ENCODE measurements at places on chromosomes 16 and 17.
A peak's percentile ranks its signal among the peaks of the same experiment; 100 is the strongest.

DNA sequence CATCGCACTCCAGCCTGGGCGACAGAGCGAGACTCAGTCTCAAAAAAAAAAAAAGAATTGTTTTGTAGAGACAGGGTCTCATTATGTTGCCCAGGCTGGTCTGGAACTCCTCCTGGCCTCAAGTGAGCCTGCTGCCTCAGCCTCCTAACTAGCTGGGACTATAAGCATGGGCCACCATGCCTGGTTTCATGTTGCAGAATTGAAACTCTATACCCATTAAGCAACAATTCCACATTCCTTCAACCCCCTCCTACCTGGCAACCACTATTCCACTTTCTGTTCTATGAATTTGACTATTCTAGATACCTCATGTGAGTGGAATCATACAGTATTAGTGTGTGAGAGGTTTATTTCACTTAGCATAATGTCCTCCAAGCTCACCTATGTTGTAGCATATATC is 24.5 kb downstream of the RNF135 start:
- no peak for DNase-seq

DNA sequence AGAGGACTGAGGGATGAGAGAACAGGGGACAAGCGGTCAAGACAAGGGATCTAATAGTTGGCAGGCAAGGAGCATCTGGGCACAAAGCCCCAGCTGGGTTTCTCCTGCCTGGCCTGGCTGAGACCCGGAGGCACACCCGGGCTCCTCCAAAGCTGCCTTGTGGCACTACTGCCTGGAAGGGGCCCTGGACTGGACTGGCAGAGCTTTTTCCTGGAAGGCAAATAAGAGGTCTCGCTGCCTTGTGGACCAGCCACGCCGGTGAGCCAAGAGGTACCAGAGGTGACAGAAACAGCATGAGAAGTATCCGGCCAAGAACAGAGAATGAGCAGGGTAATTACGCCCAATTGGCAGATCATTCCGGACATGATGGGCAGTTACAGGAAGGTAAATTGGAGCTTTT is 64.6 kb downstream of the GTF3C1 start:
- DNase-seq, result no peak

DNA sequence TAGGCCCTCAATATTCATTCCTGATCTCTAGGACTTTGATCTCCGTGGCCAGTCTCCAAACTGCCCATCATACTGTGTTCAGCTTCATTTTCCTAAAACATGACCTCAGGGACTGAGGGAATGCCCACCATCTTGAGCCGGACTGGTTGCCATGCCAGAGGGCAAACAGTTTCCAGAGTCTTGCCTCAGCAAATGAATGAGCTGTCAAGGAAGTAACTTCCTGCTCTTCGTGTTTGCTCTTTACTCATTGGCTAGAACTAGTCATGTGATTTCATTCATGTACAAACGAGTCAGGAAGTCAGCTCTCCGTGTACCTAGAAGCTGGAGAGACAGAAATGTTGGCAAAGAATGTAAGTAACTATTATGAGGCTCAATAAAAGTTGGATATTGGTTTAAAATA is 50.2 kb downstream of the ANKFN1 start:
- no peak for DNase-seq

GRCh38 chr17:82878527-82878926 is 38.7 kb upstream of the ZNF750 start:
- DNase-seq, result no peak

GRCh38 chr16:57648125-57648524 is 19.7 kb downstream of the ADGRG1 start:
- peak; percentile 45 for DNase-seq

DNA sequence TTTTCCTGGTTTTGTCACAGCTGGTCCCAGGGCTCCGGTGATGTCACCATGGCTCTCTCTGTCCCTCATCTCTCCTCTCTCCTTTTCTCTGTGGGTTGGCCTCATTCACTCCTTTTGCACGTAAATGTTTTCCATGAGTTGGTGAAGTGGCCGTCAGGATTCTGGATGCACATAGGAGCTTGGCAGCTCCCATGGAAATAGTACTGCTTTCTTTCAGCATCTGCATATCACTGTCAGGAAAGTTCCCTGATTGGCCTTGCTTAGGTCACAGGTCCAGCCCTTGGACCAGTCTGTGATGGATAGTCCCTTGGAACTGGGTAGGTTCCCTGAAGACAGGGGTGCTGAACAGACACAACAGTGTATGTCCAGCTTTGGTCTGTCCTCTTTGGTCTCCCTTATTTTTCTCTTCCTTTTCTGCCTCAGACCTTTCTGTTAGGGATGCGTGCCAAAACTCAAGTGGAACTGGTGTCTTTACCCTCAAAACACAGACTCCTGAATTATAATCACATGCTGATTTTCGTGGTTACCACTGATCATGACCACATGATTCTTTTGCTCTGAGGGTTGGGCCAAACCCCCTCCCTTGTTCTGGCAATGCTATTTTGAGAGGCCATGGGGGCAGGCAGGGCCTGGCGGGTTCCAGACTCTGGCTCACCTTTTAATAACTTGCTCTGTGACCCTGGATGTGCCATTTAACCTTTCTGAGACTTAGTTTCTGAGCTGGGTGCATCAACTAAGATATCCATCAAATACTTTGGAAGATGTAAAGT is 99.0 kb downstream of the MSI2 start:
- DNase-seq, result no peak

GRCh38 chr17:10798332-10798749 is 5.6 kb downstream of the TMEM238L start:
- DNase-seq, result no peak

DNA sequence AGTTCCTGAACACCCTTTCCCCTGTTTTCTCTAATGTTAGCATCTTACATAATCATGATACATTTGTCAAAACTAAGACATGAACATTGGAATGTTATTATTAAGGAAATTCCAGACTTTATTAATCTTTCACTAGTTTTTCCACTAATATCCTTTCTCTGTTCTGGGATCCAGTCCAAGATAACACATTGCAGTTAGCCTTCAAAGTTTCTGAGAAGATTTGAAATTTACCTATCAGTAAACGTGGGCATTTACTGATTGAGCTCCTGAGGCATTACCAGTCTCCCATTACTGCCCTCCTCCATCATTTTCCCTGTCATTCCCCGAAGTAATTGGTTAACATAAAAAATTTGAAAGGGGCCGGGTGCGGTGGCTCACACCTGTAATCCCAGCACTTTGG is 5.7 kb upstream of the CD300LG start:
- no peak for DNase-seq

- DNase-seq, result peak; percentile 46
These were observed 11.8 kb upstream of the CLTC start for GRCh38 chr17:59607817-59608403.

- DNase-seq, result peak; percentile 73
These were observed at the start of gene TK2 for GRCh38 chr16:66549284-66550131. Gene TK2 (minus strand): TSS chr16:66550122. CDS start chr16:66550061, 61 bp downstream.

- no peak for DNase-seq
These were observed 13.3 kb upstream of the CAVIN1 start for GRCh38 chr17:42436391-42436790.

DNA sequence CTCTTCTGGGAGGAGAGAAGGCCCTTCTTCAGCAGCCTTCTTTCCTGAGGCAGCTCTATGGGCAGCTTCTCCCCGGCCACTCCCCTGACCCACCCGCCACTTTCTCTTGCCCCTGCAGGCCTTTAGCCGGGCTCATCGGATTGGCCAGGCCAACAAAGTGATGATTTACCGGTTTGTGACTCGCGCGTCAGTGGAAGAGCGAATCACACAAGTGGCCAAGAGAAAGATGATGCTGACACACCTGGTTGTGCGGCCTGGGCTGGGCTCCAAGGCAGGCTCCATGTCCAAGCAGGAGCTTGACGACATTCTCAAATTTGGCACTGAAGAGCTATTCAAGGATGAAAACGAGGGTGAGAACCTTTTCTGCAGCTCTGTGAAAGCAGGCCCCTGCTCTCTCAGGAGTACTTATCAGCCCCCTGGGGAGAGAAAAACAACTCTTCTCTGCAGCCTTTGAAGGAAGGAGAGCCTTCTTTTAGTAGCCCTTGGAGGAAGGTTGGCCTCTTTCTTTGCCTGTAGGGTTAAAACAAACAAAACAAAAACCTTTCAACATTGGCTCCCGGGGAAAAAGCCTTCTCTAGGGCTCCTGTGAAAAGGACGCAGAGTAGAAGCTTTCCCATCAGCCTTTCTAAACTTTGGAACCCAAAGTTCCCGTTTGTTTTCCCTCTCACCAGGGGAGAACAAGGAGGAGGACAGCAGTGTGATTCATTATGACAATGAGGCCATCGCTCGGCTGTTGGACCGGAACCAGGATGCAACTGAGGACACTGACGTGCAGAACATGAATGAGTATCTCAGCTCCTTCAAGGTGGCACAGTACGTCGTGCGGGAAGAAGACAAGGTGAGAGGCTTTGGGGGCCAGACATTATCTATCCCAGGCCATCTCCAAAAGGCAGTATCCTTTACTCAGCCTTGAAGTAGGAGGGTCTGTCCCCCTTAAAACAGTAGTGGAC is 12.7 kb downstream of the RNF227 start:
- no peak for DNase-seq

DNA sequence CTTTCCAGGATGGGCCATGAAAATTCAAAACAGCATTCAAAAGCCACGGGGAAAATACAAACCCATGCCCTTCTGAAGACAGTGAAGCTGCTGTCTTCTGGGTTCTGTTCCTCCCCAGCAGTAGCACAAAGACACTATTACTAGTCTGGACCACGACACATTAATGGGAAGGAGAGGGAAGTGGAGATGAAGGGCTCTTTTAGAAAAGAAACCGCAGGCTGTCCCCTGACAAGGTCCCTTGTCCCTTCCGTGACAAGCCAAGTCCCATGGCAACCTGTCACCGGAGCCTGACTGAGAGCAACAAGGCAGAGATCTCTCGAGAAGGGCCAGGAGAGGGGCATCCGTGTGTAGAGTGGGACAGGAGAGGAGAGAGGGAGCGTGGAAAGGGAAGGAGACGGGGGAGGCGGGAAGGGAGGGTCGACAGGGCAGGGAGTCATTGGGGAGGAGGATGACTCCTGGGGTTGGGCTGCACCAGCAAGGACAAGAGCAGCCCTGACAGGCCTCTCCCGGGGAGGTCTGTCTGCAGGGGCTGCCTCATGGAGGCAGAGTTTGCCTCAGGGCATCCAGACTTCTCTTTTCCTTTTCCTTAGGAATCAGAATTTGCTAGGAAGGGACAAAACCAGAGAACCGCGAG is 436.2 kb downstream of the SLC39A11 start:
- no peak for DNase-seq

DNA sequence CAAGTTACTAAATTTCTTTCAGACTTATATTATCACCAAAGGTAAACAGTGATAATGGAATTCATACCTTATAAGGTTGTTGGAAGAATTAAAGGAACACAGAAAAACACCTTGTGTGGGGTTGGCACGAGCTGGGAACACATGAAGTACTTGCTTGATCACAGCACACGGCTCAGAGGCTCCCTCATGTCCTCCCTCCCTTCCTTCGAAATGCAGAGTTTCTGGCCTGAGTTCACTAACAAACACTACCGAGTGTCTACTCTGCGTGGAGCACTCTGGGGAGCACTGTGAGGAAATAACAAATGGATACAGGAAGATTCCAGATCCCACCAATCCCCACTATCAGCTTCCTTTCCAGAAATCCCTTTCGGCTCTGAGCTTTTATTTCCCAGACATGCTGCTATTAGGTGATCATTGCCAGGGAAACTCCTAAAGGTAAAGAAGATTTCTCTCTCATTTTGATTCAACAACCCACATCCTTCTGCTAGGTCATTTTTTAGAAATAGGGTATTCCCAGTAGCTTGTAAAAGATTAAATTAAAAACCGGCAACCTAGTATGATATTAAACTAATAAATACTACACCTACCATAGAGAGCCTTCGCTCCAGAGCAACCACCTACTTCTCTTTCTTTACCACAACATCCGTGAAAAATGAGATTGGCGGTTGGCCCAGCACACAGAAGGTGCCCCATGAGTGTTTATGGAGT is 6.1 kb upstream of the HNF1B start:
- no peak for DNase-seq

DNA sequence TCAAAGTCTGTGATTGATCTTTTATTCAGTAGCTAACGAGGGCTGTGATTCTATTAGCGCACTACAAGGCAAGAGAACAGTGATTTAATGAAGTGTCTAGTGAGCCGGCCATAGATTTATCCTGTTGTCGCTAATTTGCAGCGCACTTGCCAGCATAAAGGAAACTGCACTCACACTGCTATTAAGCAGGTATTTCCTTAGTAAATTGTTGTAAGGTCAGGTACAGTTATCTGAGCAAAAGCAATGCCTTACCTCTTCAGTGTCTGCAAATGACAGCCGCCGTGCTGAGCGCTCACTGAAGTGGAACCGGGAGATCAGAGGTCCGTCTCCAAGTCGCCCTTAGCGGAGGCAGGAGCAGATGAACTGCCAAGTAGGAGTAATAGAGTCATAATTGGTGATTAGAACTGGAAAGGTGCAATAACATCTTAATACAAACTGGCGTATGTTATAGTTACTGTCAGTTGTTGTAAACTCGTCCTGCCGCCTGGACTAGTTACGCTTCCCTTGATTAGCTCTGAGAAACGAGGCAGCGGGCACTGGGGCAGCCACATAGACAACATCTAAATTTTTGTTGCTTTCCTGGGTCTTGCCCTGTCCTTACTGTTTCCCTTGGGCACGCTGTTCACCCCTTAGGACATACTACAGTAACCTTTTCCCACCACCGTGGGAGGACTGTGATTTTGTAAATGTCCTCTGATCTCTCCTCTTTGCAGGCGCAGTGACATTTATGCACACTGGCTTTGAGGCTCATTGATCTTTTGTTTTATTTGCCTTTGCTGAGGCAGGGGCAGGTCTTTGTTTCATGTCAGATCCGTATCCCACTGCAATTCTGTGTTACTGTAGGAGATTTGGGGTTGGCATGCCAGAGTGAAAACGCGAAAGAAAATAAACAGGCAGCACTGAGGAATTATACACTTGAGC is 363.1 kb downstream of the WWOX start:
- DNase-seq, result no peak

DNA sequence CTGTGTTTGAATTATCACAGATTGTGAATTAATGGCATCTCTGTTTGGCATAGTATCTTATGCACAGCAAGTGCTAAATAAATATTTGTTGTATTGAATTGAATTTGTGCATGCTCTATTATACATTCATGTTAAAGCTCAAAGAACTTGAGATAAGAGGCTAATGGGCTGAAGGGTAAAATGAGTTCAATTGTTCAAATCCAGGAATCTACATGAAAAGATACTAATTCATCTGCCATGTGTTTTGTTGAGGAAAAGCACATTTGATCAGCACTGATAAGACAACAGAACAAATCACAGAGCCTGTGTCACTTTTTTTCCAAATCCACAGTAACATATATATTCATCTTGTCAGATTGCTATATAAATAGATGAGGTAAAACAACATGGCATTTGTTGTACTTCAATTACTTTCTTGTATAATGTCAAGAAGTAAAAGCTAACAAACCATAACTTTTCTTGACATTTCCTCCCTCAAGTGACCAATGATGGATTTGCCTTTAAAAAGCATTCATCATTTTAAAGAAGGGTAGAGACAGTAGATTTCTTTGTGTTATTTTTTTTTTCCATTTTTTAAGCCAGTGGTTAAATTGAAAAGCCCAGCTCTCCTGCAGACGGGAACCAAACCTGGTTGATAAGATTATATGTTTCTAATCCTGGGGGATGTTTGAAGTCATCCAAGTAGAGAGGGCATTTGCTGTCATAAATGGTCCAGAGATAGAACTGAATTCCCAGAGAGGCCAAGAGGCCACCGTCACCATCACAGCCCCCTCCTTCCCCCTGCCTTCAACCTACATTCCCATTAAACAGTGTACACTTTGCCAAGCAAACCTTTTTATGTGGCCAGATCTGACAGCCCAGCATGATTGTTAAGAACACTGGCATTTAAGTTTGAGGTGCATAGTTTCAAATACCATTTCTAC is 123.0 kb downstream of the CHD9NB start:
- no peak for DNase-seq

GRCh38 chr17:42883802-42884558 is 16.6 kb upstream of the G6PC1 start:
- no peak for DNase-seq
